ENCODE measurements at places on chromosomes 3 and 15.

- DNase-seq: no peak
Measured at GRCh38 chr15:63460210-63461155, 43.9 kb upstream of the USP3 start.

DNA sequence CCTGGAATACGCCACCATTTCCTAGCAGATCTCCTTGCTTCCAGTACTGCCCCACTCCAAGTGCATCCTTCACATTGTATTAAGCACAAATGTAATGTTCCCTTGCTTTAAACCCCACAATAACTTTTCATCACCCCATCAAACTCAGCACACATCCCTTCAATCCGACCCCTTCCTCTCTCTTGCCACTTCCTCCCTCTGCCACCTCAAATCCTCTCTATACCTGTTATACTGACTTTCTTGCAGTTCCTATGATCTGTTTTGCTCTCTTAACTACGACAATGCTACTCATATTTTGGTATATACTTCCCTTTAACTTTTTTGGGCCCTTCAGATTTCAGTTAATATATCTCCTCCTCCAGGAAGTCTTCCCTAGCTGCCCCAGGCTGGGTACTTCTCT is 14.1 kb downstream of the PARL start:
- DNase-seq: no peak

DNA sequence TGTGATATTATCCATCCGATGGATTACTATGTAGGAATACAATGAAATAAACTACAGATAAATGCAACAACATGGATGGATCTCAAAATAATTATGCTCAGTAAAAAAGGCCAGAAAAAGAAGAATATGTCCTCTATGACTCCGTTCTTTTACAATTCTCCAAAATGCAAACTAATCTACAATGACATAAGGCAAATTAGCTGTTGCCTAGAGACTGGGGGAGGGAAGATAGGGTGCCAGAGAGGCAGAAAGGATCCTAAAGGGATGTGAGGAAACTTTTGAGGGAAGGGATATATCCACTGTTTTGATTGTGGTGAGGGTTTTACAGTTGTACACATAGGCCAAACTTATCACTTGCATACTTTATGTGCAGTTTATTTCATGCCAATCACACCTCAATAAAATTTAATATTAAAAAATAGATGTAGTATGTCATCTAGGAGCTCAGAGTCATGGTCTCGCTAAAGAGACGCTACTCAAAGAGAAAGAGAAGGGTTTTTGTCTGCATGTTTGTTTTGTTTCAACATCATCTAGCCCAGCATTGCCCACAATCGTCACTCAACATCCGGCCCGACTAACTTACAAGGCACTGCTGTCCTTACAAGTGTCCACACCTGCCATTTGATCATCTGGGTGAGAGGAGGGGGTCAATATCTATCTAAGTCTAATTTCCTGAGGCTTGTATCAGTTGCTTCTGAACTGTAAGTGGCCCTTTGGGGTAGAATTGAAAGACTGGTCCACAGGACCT is 29.5 kb downstream of the HES1 start:
- DNase-seq: no peak

GRCh38 chr3:59758672-59759071 is 708.8 kb upstream of the CFAP20DC start:
- DNase-seq: no peak

DNA sequence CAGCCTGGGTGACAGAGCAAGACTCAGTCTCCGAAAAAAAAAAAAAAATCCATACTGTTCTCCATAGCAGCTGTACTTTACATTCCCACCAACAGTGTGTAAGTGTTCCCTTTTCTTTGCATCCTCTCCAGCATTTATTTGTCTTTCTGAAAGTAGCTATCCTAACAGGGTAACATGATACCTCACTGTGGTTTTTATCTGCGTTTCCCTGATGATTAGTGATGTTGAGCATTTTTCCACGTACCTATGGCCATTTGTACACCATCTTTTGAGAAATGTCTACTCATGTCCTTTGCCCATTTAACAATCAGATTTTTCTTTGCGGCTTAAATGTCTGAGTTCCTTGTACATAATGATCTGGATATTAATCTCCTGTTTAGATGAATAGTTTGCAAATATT is 119.3 kb downstream of the RFX7 start:
- DNase-seq: no peak

- no peak for DNase-seq
Measured at GRCh38 chr3:175716446-175716845, 857.3 kb downstream of the NAALADL2 start.

DNA sequence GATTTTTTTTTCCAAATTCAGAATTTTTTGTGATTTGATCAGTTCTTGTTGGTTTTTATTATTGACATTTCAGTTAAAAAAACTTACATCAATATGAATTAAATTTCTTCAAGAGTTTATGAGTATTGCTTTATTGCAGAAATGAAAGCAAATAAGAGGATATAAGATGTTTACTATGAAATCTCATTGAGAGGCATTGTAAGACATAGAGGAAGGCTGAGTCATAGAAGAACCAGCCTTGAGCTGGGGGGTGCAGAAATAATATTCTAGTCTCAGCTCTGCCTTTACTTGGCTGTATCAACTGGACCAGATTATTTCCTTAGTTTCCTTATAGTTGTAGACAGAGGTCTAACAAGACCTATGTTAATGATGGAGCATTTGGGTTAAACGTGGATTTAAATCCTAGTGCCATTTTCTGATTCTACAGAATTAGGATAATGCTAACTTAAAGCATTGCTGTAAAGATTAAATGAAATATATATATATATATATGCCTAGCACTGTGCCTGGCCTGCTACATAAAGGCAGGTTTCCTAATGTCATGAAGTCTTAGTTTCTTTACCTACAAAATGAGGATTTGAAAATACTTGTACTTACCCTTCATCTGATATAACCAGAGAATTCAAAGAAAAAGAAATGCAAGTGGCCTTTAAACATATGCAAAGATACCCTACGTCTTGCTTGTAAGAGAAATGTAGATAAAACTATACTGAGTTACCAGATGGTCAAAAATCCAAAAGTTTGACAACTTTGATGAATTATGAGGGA is 7.3 kb downstream of the FAM98B start:
- no peak for DNase-seq

GRCh38 chr3:196563721-196564225 is 4.6 kb downstream of the WDR53 start:
- no peak for DNase-seq

DNA sequence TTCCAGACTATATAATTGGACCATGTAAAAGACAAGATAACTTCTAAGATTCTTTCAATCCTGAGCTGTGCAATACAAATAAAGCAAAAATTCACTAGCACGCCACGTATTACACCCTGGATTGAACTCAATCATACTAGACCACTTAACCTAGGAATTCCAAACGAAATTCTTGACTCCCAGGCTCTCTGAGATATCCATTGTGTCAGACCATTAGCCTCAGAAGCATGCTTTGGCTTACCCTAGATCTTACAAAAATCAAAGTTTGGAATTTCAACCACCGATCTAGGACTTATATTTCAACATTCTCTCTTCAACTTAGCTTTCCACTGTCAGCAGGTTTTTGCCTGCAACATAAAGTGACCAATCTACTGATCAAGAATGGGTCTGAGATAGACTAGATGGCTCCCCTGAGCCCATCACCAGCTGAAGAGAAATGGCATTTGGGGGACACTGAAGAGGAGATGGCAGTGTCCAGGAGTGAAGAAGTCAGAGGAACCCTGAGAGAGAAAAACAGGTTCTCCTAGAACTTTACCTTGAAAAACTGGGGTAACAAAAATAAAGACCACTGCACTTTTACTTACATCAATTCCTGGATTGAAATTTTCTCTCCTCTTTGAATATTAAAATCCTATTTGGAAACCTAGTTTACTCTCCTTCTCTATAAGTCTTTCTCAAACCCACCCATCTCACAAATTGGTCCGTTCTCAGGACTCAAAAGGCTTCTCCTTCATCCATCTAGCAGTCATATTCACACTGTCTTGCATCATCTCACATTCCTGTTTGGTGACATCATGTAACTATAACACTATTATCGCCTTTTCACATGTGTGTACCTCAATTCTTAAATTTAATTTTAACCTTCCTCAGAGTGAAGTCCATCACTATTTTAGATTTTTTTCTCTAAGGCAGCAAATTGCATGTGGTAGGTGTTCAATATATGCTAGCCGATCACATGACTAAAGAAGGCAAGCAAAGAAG is 18.5 kb downstream of the CPNE4 start:
- DNase-seq: no peak

DNA sequence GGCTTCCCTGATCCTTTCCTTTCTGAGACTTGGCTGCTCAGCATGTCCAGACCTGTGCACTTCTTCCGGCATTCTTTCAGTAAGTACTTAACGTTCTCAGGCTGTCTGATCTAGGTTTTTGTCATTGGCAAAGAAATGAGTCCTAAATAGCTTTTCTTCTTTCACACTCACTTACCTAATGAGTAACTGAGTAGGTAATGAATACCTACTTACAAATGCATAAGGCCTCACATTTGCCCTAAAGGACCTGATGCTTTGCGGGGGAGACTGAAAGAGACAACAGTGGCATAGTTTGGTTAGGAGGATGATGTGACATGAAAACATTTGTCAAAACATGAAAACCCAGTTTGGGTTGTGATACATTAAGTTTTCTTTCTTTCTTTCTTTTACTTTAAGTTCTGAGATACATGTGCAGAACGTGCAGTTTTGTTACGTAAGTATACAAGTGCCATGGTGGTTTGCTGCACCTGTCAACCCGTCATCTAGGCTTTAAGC is 516.7 kb upstream of the CFAP20DC start:
- DNase-seq: no peak

DNA sequence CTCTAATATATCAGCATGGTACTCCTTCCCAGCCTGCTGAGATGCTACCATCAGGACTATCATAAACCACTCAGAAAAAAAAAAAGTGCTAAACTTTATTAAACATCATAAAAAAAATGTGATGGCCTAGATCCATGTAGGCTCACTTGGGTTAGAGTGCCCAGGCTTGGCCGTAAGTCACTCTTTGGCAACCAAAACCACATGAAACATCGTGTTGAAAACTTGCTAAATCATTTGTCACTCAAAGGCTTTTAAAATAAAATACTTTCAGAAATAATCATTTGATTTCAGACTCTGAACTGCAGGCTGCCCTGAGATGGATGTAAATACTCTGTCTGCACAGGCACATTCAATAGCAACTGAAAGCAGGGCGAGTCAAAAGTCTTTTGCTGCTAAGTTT is 78.4 kb upstream of the WNT5A start:
- no peak for DNase-seq

GRCh38 chr3:186457236-186457635 is 86.9 kb downstream of the CRYGS start:
- DNase-seq: no peak

GRCh38 chr3:140092848-140093536 is 158.0 kb downstream of the CLSTN2 start:
- DNase-seq: no peak

- no peak for DNase-seq
Measured at GRCh38 chr3:10374311-10374710, 53.4 kb upstream of the SEC13 start.

DNA sequence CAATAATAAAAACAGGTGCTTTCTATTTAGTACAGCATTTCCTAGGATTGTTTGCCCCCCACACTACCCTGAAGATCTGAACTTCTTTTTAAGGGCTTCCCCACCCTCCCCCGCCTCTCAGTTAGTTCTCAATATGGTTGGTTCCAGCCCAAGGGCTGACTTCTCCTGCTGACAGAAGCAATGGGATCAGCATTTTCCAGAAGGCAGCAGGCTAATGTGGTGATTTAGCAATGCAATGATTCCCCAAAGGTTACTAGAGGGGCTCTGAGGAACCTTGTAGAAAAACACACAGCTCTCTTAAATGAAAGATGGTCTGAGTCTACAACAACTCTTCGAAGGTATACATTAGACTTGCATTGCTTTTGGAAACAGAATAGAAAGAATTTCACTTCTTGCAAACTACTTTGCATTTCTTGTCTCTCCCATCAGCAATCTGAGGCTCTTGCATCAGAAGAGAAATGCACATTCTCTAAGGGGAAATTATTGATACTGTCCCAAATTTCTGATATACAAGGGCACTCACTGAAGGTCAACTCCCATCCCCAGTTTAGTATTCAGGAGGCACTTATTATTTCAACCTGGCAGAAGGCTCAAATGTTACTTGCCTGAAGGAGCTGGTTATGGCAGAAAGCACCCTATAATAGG is 30.3 kb downstream of the FGF12 start:
- no peak for DNase-seq

GRCh38 chr3:185403002-185403401 is 40.1 kb downstream of the MAP3K13 start:
- peak; percentile 84 for DNase-seq

- peak; percentile 25 for DNase-seq
Measured at GRCh38 chr3:52370531-52370930, 54.4 kb downstream of the DNAH1 start.

DNA sequence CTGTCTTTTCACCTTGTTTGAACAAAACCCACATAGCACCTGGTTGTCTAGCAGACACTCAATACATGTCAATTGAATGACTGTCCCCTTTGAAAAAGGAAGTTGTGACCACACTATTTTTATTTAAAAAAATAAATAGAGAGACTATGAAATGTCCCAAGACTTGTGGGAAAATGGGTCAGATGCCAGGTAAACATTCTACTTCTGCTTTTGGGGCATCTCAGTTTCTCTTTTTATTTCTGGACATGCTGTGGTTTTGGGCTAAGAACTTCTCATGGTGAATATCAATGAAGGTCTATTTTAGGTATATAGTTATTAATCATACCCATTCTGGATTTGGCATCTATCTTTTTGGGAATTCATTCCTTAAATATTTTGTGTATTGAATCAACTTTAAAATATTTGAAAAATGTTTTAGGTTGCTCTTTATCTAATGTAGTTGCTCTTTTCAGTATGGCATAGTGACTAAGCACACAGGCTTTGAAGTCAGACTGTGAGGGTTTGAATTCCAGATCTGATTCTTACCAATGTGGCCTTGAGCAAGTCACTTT is 4.4 kb downstream of the TMEM45A start:
- no peak for DNase-seq

- DNase-seq: no peak
Measured at GRCh38 chr3:169578381-169579024, 85.0 kb downstream of the MECOM start.

DNA sequence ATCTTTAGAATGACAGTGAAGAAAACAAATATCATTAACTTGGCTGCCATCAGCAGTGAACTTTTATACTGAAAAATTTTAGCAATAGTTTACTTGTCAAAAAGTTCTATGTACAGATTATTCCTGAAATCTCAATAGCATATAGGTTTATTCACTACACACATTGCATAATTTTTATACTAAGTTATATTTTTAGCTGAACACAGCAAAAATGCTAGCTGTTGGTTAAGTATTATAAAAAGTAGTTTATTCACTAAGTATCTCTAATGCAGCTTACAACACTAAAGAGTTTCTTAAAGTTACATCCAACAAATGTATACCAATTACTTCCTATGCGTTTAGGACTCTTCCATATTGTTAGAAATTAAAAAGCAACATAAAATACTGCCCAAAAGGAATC is 131.9 kb downstream of the SCAPER start:
- DNase-seq: no peak

- no peak for DNase-seq
Measured at GRCh38 chr15:77064539-77065308, 6.2 kb downstream of the TSPAN3 start.

GRCh38 chr3:184368586-184369183 is 7.2 kb downstream of the POLR2H start:
- no peak for DNase-seq

GRCh38 chr15:34437687-34438086 is at the start of gene GOLGA8A:
GOLGA8A (minus strand) TSS chr15:34437808; CDS start chr15:34389691, 48,117 bp downstream.
- DNase-seq: peak; percentile 84

Measured in SK-N-DZ (cell line).